ENCODE measurements at places on chromosomes 6 and 20. TPM values are rescaled to one million over a fixed set of nuclear protein-coding genes. Genes with fewer than 3 reads are reported as not detected.

STMND1 gene
- 0.27 TPM for total RNA-seq

GRCh38 chr6:124999105-124999764 is 37.0 kb downstream of the RNF217 start:
- peaks cover 62% of the 10 kb centered on the region for H3K4me1 ChIP-seq
- peaks cover 3% of the 10 kb centered on the region for H3K36me3 ChIP-seq

- no peak for DNase-seq
- H3K4me3 ChIP-seq: no peak overlapping the region
- no peaks in the 10 kb centered on the region for H3K27me3 ChIP-seq
- no peaks in the 10 kb centered on the region for H3K4me1 ChIP-seq
- H3K36me3 ChIP-seq: no peaks in the 10 kb centered on the region
- no peak overlapping the region for H3K27ac ChIP-seq
These were observed 3.6 kb downstream of the MYCT1 start for GRCh38 chr6:152701081-152701862.

DNA sequence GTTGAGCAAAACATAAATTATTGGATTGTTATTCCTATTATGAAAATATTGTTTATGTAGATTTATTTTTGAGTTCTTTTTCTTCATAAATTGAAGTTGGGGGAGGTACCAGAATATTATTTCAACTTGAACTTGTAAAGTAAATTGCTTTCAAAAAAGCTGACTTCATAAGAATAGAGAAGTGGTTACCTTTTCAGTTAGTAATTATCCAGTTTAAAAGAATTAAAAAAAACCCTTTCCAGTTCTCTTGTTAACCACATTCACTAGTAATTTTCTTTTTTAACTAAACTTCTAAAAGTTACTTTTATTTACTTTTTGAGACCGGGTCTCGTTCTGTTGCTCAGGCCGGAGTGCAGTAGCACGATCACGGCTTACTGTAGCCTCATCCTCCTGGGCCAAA is 124.3 kb downstream of the CDKAL1 start:
- H3K4me1 ChIP-seq: no peaks in the 10 kb centered on the region
- no peak overlapping the region for H3K27ac ChIP-seq
- H3K36me3 ChIP-seq: no peaks in the 10 kb centered on the region
- DNase-seq: no peak
- H3K4me3 ChIP-seq: no peak overlapping the region

DNA sequence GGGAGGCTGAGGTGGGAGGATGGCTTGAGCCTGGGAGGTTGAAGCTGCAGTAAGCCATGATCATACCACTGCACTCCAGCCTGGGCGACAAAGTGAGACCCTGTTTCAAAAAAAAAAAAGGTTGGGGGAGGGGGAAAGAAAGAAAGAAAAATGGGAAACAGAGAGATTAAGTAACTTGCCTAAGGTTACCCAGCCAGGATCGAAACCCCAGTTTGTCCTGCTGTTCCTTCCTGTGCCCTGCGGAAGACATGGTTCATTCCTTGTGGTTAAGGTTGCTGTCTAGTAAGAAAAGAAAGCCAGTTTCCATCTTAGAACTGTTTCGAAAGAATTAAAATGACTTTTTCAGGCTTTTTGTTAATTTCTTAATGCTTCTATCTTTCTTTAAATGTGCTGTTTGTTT is 29.8 kb downstream of the C6orf89 start:
- no peaks in the 10 kb centered on the region for H3K36me3 ChIP-seq
- H3K4me3 ChIP-seq: no peak overlapping the region
- H3K27me3 ChIP-seq: no peaks in the 10 kb centered on the region
- peaks cover 43% of the 10 kb centered on the region for H3K4me1 ChIP-seq
- H3K27ac ChIP-seq: peak overlapping the region; percentile 79
- no peak for DNase-seq

- H3K27me3 ChIP-seq: no peaks in the 10 kb centered on the region
- H3K36me3 ChIP-seq: no peaks in the 10 kb centered on the region
- no peak for DNase-seq
These were observed 373.6 kb downstream of the PLCB1 start for GRCh38 chr20:8505476-8506200.

GRCh38 chr6:16625291-16626265 is 135.7 kb downstream of the ATXN1 start:
- no peaks in the 10 kb centered on the region for H3K27me3 ChIP-seq
- DNase-seq: no peak
- H3K4me3 ChIP-seq: no peak overlapping the region
- H3K4me1 ChIP-seq: peaks cover 8% of the 10 kb centered on the region

DNA sequence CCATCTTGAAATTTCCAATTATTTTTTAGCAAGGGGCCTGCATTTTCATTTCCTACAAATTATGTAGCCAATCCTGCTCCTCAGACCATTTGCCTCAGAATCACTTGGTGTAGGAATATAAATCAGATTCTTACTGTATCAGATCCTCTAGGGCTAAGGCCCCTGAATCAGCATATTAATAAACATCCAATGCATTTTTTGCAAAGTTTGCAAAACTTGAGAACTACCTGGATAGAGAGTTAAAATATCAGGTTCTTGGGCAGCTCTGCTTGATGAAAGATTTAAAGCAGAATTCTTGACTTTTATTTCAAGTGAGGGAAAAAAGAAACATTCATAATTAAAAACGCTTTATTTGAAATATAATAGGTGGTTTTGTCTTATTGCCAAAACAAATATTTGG is 82.2 kb upstream of the MAN1A1 start:
- no peak overlapping the region for H3K27ac ChIP-seq
- H3K27me3 ChIP-seq: no peaks in the 10 kb centered on the region
- DNase-seq: no peak
- H3K36me3 ChIP-seq: no peaks in the 10 kb centered on the region

- no peak overlapping the region for H3K27ac ChIP-seq
- no peak for DNase-seq
- H3K36me3 ChIP-seq: no peaks in the 10 kb centered on the region
- H3K4me3 ChIP-seq: no peak overlapping the region
These were observed 309.4 kb downstream of the ZNF217 start for GRCh38 chr20:53284256-53284655.

DNA sequence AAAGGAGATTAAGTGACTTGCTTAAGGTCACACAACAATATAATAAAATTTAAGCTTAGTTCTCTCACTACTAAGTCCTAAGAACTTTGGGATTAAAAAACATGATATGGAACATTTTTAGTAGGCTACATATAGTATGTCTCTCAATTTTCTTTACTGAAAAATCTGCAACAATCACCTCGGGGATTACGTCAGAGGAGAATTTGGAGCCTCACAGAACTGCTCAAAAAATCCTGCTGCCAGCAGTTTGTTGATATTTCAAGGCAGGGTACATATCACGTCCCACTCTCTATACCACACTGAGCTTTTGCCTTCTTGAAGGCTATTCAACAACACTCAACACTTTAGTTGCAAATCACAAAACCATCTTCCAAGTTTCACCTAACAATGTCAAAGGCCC is 561.6 kb upstream of the BTBD3 start:
- H3K4me1 ChIP-seq: no peaks in the 10 kb centered on the region
- no peak overlapping the region for H3K4me3 ChIP-seq
- H3K27ac ChIP-seq: no peak overlapping the region
- H3K27me3 ChIP-seq: no peaks in the 10 kb centered on the region
- DNase-seq: no peak
- no peaks in the 10 kb centered on the region for H3K36me3 ChIP-seq

DNA sequence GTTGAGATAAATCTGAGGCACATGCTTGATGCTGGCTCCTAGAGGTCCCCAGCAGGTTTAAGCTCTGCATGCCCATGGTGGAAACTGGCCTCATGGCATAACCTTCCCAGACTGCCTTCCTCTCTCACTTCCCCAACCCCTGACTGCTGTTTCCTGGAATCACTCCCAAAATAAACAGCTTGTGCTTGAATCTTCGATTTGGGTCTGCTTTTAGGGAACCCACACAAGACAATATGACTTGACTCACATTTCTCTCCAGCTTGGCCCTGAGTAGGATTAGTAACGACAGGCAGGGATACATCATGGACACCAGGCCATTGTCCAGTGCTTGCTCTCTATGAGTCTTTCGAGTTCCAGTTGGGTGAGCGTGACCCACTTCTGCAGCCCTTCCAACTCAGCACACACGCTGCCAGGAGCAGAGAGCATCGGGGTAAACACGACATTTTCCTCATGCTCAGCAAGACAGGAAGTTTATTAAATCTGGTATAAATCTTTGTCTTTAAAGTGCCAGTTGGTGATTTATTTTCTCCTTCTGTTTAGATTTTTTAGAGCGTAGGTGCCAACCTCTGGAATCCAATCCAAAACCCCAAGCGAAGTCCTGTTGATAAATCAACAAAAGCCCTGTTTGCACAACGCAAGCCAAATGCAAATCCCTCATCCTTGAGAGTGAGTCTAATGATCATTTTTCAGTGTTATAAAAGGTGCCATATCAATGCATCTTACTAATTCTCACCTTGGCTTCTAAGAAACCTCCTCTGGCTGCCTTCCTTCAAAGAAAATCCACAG is 135.0 kb downstream of the FOXA2 start:
- H3K4me3 ChIP-seq: no peak overlapping the region
- H3K4me1 ChIP-seq: peaks cover 7% of the 10 kb centered on the region
- H3K36me3 ChIP-seq: no peaks in the 10 kb centered on the region
- no peak overlapping the region for H3K27ac ChIP-seq
- no peaks in the 10 kb centered on the region for H3K27me3 ChIP-seq
- no peak for DNase-seq

GRCh38 chr6:56574292-56574691 is 68.4 kb downstream of the DST start:
- peaks cover 51% of the 10 kb centered on the region for H3K4me1 ChIP-seq
- DNase-seq: no peak
- no peak overlapping the region for H3K27ac ChIP-seq

Measured in sigmoid colon (tissue), 7 donors.